ENCODE measurements at places on chromosomes 11 and 22. TPM values are rescaled to one million over a fixed set of nuclear protein-coding genes. Genes with fewer than 3 reads are reported as not detected.

OR52A1 gene
- total RNA-seq = not detected

OR8G1 gene
- total RNA-seq = not detected

SPECC1L gene
- 77.5 TPM for total RNA-seq

PRSS23 gene
- 28.0 TPM for total RNA-seq

GRCh38 chr22:31969789-31970489 is 25.6 kb downstream of the YWHAH start:
- no peak for DNase-seq

DNA sequence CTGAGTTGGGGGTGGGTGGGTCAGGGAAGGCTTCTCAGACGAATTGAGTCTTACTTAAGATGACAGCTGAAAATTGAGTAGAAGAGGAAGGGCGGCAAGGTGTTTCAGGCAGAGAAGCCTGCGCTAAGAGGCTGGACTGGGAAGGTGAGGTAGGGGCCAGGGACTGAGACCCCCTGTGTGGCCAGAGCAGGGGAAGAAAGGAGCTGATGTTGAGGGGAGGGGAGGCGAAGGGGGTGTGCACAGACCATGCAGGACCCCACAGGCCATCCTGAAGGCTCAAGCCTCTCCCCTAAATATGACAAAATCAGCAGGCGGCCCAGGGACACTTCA is 40.6 kb upstream of the CREB3L1 start:
- no peak for DNase-seq

DNA sequence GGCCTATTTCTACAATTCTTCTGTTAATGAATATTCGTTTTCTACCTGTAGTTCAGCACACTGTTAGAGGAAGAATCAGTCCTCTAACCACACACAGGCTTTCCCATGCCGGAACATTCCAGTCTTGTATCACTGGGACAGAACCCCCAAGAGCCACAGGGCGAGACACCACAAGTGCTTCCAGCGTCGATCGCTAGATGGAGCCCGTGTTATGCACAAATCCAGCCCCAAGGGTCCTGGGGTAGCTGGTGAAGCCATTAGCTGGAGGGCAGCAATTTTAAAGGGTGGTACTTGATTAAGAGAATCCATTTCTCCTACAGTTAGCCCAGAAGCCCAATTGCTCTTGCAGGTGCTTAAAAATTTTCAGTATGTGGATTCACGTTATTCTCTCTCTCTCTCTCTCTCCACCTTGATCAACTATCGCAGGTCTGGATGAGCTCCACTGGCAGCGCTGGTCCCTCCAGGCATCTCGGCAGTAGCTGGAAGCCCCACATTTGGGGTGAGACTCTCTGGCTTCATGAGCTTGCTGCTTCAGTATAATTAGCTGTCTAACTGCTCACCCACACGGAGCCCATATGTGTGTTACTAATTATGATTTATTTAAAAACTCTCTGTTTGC is 148.2 kb upstream of the SNX19 start:
- DNase-seq = no peak

GRCh38 chr11:10993186-10993585 is 135.3 kb upstream of the ZBED5 start:
- no peak for DNase-seq

DNA sequence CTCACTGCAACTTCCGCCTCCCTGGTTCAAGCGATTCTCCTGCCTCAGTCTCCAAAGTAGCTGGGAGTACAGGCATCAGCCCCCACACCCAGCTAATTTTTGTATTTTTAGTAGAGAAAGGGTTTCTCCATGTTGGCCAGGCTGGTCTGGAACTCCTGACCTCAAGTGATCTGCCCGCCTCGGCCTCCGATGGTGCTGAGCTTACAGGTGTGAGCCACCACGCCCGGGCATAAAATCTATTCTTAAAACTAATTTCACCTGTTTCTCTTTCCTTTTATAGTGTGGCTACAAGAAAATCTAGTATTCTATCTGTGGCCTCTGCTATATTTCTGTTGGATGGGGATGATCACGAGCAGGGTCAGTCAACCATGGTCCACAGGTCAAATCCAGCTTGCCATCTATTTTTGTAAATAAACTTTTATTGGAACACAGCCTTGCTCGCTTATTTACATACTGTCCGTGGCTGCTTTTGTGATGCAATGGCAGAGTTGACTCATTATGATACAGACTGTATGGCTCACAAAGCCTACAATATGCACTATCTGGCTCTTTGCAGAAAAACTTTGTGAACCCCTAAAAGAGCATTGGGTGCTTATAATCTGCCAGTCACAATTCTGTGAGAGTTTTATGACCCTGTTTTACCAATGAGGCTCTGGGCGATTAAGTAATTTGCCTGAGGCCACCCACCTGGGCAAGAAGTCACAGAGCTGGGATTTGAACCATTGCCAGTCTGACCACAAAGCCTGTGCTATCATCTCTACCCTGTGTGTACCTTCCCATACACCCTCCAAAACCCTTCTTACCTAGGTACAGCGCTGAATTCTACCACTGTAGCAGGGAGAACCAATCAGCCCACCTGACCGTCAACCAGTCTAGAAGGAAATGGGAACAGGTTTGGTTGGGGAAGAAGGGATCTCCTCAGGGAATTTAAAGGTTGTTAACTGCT is 28.3 kb downstream of the SLC1A2 start:
- DNase-seq = peak; percentile 54

- DNase-seq = no peak
Measured at GRCh38 chr11:8035200-8035855, 45.7 kb upstream of the TUB start.

GRCh38 chr22:50731811-50732624 is 6.0 kb upstream of the ACR start:
- DNase-seq = peak; percentile 85

- DNase-seq = no peak
Measured at GRCh38 chr11:101288392-101288791, 158.8 kb upstream of the PGR start.

DNA sequence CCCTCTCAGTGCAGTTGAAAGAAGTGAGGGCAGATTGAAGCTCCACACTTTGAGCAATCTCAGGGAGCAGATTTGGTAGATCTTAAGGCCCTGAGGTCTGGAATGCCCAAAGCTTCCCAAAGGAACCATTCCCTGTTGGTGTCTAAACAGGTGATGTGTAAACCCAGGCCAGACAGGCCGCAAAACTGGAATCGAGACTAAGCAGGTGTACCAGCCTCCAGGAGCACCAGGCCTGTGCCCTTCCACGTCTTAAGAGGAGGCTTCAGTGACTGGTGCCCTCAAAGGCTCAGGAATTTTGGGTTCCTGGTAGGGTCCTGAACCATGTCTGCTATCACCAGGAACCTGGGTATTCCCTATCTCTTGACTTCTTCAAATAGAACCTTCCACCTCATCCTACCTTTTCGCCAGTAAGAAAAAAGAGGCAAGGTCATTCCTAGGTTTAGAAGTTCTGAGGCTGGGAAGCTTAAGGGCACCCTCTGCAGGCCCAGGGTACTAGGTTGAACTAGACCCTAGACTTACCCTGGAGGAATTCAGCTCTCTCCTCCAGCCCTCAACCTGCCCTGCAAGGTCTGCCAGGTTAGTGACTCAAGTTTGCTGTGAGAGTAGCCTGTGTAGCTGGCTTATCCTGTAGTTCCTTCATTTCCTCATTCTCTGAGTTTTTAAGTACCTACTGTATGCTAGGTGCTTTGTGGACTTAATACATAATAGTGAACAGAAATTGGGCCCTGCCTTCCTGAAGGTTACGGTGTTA is 100.0 kb upstream of the NNMT start:
- no peak for DNase-seq

DNA sequence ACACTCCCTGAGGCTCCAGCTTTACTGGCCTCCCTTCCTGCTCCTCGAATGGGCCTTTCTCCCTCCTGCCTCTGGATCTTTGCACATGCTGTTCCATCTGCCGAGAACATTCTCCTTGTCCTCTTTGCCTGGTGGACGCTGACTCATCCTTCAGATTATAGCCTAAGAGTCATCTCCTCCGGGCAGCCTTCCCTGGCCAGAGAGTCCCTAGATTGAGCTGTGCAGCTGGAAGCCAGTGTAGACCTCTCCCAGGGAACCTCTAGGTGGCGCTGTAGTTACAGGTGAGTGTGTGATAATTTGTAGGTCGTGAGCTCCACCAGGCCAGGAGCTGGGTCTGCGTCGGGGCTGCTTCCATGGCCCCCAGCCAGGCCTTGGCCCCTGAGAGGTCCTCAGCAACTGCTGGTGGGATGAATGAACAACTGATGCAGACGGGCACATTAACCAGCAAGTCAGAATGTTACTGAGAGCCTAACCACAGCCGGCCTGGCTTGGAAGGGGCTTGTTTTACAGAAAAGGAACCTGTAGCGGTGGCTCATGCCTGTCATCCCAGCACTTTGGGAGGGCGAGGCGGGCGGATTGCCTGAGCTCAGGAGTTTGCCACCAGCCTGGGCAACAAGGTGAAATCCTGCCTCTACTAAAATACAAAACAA is 8.7 kb downstream of the PNPLA5 start:
- no peak for DNase-seq

All from upper lobe of left lung (tissue), 6 donors.